T-helper 17 cell (primary cell): ENCODE measurements at places on chromosomes 4 and X.

- no peak for DNase-seq
These were observed 124.7 kb upstream of the LNX1 start for GRCh38 chr4:53716011-53716410.

- no peak for DNase-seq
These were observed 20.8 kb downstream of the LIN54 start for GRCh38 chr4:82989575-82990429.

- DNase-seq: no peak
These were observed 27.4 kb upstream of the HPGD start for GRCh38 chr4:174549721-174550120.

DNA sequence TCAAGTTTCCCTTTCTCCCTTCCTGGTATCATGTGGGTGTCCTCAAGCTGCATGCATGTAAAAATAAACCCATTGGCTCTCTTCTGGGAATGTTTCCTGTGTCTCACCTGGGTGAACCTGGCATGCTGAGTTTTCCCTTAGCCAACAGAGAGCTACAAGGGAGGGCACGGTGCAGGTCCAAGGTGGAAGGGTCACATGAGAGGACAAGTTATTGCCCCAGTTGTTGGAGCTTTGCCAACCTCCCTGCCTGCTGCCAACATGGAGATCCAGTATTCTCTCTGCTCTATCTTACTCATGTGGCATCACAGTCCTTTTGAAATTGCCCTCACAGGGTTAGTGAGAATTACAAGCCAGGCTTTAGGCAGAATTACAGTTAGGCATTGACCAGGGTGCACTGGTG lies 196.1 kb upstream of the GYPA start:
- no peak for DNase-seq

- no peak for DNase-seq
These were observed 343.1 kb upstream of the MAOA start for GRCh38 chrX:43313035-43313434.

GRCh38 chrX:12719837-12720236 lies 71.4 kb upstream of the PRPS2 start:
- DNase-seq: no peak

DNA sequence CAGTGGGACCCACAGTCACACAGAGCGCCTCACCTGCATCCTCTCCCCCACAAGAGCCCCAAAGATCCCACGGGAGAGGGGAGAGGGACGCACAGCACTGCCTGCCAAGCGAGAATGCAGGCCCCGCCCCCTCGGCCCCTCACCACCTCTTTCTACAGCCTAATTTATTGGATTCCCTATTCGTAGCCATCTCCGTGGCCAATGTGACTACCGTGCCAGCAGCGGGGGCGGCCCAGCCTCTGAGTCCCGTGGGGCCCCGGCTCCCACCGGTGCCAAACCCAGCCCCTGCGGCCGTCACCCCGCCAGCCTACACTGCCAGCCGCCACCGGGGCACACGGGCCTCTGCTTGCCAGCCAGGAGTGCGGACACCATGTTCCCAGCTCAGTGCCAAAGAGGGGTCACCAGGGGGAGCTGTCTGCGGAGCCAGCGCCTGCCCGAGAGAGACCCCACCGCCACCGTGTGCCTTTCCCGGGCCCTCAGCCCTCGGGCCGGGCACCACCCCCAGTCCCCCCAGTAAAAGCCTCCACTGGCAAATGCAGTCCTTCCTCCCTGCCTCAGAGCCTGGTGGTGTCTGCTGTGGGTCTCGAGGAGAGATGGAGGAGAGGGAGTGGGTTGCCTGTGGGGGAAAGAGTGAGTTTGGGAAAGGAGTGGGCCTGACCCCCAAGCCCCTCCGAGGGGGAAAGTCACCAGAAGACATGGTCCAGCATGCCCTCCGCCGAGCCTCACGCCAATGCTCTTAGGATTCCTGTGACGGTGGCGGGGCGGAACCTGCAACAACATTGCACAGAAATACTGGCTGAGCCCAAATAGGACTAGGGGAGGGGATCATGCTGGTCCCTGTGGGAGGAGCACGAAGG lies 19.6 kb upstream of the PLXNB3 start:
- no peak for DNase-seq

GRCh38 chr4:151674804-151675391 lies 85.9 kb downstream of the GATB start:
- DNase-seq: no peak

- no peak for DNase-seq
These were observed 29.5 kb upstream of the TXLNG start for GRCh38 chrX:16756724-16757123.

- no peak for DNase-seq
These were observed 22.7 kb upstream of the MSN start for GRCh38 chrX:65644621-65645289.

- no peak for DNase-seq
These were observed 68.5 kb downstream of the NPNT start for GRCh38 chr4:105963461-105964400.

DNA sequence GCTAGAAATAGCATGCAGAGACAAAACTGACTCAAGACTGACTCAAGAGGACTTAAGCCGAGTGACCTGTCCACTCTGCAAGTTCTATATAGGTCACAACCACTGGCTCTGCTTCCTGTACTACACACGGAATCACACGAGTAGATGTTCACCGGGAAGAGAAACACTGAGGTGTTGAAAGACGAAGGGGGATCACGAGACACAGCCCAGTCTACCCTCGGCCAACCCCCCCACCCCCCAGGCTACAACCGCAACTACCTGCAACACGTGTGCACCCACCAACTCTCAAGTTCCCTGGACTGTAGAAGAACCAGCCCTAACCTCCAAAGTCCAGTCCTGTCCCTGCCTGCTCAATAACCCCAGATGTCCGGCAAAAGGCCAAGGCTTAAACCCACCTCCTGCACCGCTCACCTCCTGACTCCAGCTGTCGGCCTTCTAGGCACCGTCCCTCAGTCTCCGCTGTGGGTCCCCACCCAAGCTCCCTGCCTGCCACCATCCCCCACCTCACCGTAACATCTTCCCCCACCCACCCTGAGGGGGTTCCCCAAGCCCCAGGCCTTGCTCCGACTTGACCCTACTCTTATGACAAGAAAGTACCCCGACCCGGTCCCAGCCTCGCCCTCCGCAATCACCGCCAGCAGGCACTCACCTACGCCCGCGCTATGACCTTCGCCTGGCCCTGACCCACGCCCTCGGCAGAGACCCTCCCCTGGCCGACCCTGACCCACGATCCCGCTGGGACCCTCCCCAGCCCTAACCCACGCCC lies 739 bp downstream of the GAK start:
- DNase-seq: no peak

- no peak for DNase-seq
These were observed 27.6 kb upstream of the AGTR2 start for GRCh38 chrX:116142976-116143375.

GRCh38 chr4:54784161-54784671 lies 126.5 kb downstream of the KIT start:
- no peak for DNase-seq

DNA sequence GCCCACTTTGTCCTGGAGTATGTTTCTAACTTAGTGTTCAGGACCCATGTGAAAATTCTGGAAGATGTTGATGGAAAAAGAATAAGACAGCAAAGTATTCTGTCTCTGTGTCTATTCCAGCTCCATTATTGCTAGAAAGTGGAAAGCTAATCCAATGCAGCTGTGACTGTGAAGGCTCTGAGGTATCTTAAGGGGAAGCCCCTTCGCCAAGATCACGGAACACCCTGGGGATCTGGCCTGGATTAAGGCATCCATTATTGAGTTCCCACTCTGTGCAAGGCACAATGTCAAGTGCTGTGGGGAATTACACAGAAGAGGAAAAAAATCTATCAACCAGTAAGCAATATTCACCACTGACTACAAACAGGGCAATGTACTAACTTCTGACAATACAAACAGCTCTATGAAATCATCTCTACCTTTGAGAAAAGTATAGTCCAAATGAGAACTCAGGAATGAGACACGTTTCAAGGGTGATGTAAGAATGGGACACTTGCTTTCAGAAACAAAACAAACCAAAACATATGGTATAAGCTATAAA lies 222.1 kb downstream of the LDB2 start:
- no peak for DNase-seq

DNA sequence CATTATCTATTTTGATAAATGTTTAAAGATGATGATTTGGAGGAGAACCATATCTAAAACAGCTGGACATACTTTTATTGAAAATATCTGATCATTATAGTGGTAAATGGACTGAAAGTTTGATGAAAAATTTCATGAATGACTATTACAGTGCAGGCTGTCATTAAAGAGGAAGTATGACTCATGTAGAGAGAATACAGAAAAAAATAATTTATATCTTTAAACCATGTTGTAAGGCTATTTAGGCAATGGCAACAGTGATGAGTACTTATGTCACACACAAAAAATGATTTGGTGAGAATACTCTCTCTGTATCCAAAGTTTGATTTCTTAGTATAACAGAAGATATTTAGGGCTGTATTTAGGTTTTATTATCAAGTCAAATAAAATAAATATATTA lies 3.9 kb upstream of the GLRB start:
- no peak for DNase-seq

GRCh38 chr4:112916868-112917267 lies 132.6 kb upstream of the ANK2 start:
- DNase-seq: no peak

GRCh38 chrX:134658760-134659023 lies 421 bp upstream of the PLAC1 start:
- DNase-seq: no peak

DNA sequence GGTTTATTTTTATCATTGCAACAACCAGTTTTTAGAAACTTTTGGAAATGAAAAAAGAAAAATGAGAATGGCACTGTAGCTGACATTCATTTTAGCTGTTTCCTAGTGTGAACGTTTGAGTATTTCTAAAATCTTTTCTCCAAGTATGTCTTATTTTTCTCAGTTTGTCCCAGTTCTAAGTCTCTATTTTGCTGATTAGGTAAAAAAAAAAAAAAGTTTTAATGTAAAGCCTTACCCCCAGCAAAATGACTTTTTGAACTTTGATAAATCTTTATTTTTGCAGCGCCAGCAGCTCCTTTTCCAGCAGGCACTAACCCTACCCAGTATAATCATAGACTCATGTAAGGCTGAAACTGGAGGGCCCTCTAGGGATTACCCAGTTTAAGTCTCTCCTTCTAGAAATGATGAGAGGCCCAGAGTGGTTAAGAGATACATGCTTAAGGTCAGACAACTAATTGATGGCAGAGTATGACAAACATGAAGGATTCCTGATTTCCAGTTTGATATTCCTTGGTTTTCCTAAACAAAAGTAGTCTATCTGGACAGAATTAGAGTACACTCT lies 84.3 kb upstream of the SLC4A4 start:
- DNase-seq: no peak

DNA sequence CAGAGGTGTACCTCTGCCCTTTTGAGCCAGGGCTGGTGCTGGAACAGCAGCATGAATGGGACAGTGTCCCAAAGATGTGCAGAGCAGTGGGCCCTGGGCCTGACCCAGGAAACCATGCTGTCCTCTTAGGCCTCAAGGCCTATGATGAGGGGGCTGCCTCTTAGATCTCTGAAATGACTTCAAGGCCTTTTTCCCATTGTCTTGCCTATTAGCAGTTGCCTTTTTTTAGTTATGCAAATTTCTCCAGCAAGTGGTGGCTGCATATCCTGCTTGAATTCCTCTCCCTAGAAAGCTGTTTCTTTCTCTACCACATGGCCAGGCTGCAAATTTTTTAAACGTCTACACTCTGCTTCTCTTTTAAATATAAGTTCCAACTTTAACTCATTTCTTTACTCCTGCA lies 160.3 kb downstream of the CFAP299 start:
- DNase-seq: no peak

GRCh38 chrX:4379071-4379470 lies 665.6 kb upstream of the PRKX start:
- no peak for DNase-seq

DNA sequence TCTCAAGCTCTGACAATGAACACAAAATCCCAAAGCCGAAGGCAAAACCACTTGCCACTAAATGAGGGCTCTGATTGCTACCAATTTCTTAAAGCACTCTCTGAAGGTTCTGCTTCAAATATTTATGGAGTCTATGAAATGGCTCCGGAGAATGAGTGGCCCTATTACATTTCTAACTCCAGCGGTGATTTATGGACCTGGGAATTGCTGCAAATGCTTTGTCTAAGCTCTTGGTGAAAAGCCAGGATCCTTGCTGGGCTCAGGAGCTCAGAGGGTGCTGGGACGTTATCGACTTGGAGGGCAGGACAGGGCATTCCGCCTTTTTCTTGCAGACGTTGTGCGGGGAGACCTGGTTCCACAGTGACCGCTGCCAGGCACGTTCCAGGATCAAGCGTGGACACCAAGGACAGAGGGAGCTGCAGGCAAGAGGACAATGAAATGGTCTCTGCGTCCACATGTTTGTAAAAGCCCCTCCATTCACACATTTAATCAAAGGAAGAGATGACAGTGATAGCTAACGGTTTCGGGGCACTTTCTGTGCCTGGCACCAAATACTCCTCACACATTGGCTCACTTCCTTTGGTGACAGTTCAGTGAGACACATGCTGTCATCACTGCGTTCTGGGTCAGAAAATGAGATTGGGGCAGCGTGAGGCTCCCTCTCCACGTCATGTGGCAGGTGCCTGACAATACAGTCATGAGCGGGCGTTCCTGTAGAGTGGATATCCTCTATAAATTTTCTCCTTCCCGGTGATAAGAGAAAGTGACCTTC lies 58.8 kb downstream of the C4orf50 start:
- DNase-seq: no peak

GRCh38 chr4:592825-593520 lies 16.9 kb upstream of the TMEM271 start:
- no peak for DNase-seq

GRCh38 chr4:105710012-105710600 lies 1.5 kb downstream of the GSTCD start:
- DNase-seq: no peak

GRCh38 chrX:39168609-39169008 lies 367.4 kb downstream of the MID1IP1 start:
- DNase-seq: no peak

GRCh38 chrX:153600032-153600373 lies 1.1 kb upstream of the CCNQ start:
- DNase-seq: no peak

DNA sequence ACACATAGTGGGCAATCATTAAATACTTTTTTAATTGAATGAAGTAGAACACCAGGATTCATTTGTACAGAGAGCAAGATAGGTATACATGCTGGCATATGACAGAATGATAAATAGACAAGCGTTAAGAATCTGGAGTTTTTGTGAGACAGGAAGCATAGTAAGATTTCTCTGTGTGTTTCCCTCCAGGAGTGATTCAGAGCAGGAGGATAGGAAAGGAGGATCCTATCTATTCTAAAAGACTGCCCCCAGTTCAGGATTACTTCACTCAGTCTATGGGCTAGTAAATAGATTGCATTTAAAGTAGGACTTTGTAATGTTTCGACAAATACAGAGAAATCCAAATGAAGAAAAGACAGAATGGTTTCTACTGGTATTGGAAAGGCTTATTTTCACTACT lies 423.7 kb downstream of the PDGFC start:
- no peak for DNase-seq

DNA sequence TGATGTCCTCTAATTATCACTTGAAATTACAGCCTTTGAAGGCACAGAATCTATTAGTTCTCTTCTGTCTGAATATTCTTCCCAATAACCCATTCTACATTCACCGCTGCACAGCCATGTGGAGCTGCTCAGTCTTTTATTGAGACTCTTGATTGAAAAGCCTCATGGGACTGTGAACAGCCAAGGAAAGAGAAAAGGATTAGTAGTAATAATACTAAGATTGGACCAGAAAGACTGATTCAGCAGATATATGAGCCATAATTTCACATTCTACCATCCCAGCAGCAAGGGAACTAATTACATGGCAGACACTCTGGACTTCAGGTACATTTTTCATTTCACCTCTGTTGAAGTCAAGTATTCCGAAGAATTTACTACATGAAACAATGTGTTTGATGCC lies 2471.7 kb downstream of the ARAP2 start:
- DNase-seq: no peak
